ENCODE measurements at places on chromosomes 7 and 10.
A peak's percentile ranks its signal among the peaks of the same experiment; 100 is the strongest.

DNA sequence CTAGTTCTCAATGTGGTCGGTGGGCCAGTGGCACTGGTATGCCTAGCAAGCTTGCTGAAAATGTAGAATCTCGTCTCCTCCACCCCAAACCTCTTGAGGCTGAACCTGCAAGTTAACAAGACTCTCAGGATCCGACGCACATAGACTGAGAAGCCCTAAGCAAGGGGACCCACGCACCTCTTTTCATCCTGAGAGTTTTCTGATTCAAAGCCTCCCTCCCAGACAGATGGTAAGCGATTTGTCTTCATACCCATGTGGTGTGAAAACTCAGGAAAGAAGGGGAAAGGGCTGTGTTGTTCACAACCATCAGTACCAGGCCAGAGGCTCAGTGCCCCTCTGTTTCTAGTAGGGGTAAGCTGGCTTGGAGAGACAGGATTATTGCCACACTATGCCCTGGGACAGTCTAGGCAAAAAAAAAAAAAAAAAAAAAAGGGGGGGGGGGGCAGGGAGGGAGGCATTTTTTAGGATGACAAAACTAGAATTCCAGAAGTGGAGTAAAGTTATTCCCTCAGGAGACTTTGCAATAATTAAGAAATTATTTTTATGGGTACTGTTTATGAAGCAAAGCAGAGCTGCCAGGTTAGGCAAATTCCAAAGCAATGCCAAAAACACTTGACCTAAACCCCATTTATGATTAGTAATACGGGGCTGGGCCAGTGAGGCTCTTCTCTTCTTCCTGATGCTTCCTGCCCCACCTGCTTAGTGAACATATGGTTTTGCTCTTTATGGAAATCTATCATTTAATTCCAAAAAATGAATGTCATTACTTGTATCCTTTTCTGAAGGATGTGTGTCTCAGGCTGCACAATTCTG, 117.6 kb upstream of the PDLIM1 start:
- no peak for DNase-seq

- no peak for DNase-seq
Measured at GRCh38 chr10:712089-712488, 22.6 kb upstream of the DIP2C start.

- no peak for DNase-seq
Measured at GRCh38 chr10:29788113-29788512, 153.3 kb upstream of the SVIL start.

GRCh38 chr7:42292991-42293521, 56.0 kb upstream of the GLI3 start:
- DNase-seq = no peak

GRCh38 chr7:23539494-23539907, 7.7 kb upstream of the TRA2A start:
- no peak for DNase-seq

DNA sequence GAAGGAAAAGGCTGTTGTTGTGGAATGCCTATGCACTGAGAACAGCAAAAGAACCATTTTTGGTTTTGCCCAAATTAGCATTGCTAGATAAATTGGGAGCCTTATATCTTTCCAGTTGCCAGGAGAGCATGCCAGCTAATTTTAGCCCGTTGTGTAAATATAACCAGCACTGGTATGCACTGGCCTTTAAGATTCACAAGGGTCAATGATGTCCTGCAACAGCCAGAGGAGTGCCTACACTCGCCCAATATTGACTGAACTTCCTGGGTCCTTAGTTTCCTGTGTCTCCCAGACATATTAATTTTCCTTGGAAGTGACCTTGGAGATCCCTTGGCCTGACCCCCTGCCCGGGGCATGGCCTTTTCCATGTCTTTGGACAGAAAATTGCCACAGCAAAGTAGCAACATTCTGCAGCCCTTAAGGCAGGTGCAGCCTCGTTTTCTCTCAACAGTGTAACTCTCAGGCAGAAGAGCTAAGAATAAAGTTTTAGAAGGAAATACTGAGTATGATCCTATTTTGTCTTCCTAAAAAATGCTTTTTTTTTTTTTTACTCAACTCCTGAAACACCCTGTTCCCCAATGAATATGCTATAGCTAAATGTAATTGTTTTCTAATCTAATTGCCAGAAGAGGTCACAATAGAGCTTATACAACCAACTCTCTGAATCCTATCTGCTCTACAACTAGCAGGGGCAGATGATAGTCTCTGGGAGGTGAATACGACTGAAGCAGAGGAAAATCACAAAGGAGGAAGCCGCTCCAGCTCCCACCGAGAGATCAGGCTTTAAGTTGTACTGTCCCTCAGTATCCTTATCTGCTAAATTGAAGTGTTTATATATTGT, 131.9 kb upstream of the PCGF5 start:
- no peak for DNase-seq

GRCh38 chr7:132779164-132779563, 202.9 kb upstream of the PLXNA4 start:
- no peak for DNase-seq

DNA sequence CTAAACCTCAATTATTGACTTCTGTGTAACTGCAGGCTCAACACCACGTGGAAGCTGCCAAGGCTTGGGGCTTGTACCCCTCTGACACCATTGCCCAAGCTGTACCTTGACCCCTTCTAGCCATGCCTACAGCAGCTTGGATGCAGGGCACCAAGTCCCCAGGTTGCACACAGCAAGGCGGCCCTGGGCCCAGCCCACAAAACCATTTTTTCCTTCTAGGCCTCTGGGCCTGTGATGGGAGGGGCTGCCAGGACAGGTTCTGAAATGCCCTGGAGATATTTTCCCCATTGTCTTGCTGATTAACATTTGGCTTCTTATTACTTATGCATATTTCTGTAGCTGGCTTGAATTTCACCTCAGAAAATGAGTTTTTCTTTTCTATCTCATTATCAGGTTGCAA, 610.0 kb upstream of the LRRN3 start:
- DNase-seq = no peak

- DNase-seq = no peak
Measured at GRCh38 chr7:16634271-16634738, 11.2 kb downstream of the ANKMY2 start.

GRCh38 chr10:107717046-107717445, 552.5 kb upstream of the SORCS1 start:
- DNase-seq = no peak

- no peak for DNase-seq
Measured at GRCh38 chr7:54663603-54664234, 95.3 kb downstream of the SEC61G start.

DNA sequence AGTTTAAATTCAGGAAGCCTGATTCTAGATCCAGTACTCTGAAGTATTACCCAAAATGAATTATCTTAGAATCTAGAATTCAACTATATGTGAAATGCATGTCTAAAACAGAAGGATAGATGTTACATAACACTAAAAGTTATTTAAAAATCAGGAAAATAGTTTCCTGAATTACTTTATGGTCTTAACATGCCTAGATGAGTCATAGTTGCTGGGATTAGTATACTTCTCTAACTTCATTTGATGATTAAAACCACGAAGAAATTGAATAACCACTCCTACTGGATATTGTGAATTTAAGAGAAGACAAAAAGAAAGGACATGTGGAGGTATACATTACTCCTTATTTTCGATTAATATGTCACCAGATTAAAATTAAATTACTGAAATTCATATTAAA, 65.5 kb downstream of the ATAD1 start:
- no peak for DNase-seq

- DNase-seq = no peak
Measured at GRCh38 chr7:29968683-29969395, 20.8 kb downstream of the SCRN1 start.

- DNase-seq = no peak
Measured at GRCh38 chr7:44279731-44280505, 45.5 kb downstream of the CAMK2B start.

GRCh38 chr10:43229208-43230061, 37.4 kb downstream of the RASGEF1A start:
- peak; percentile 77 for DNase-seq

- DNase-seq = no peak
Measured at GRCh38 chr10:84525120-84525806, 196.9 kb downstream of the CCSER2 start.

DNA sequence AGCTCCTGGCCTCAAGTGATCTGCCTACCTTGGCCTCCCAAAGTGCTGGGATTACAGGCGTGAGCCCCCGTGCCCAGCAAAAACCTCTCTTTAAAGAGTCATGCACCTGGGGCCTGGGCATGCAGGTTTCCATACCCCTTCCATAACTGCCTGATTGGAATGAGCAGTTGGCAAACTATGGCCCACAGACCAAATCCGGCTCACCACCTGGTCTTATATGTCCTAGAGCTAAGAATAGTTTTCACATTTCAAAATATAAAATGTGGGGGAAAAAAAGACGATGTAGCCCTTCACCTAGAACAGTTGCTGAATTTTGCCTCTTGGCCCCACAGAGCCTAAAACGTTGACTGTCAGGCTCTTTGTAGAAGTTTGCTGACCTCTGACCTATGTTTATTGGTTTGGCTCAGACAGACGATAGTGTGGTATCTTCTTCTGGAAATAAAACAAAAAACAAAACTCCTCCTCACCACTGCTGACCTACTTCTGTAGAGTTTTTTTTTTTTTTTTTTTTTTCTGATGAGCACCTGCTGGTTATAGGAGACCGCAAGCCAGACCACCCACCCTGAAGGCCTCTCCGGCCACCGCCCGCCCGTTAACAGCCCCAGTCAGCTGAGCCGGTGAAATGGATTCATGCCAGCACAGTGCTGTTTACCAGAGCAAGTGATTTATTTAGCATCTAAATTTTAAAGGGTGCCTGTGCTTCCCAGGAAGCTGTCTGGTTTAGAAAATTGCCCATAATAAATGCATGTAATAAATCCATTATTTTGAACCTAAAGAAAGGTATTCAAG, 33.5 kb upstream of the SFRP5 start:
- DNase-seq = no peak

DNA sequence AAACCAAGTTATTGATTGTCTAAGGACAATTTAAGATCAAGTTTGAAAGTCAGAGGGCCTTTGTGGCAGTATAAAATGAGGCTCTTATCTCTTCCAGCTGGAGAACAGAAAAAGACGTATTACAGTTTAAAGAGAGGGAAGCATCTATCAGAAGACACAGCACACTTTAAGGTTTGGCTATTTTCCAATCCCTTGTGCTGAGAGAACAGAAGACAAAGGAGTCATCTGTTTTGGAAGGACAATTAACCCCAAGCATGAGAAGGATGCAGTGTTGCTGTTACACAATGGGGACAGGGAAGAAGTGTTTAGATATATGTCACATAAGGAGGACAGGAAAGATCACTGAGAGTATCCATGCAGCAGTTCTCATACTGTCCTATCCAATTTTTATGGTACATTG, 1224.2 kb upstream of the SORCS1 start:
- DNase-seq = no peak

- DNase-seq = no peak
Measured at GRCh38 chr10:129965959-129966358, 1.9 kb upstream of the EBF3 start.

GRCh38 chr10:43389867-43390266, 18.4 kb downstream of the FXYD4 start:
- no peak for DNase-seq

GRCh38 chr10:29749150-29749549, 114.4 kb upstream of the SVIL start:
- DNase-seq = no peak

DNA sequence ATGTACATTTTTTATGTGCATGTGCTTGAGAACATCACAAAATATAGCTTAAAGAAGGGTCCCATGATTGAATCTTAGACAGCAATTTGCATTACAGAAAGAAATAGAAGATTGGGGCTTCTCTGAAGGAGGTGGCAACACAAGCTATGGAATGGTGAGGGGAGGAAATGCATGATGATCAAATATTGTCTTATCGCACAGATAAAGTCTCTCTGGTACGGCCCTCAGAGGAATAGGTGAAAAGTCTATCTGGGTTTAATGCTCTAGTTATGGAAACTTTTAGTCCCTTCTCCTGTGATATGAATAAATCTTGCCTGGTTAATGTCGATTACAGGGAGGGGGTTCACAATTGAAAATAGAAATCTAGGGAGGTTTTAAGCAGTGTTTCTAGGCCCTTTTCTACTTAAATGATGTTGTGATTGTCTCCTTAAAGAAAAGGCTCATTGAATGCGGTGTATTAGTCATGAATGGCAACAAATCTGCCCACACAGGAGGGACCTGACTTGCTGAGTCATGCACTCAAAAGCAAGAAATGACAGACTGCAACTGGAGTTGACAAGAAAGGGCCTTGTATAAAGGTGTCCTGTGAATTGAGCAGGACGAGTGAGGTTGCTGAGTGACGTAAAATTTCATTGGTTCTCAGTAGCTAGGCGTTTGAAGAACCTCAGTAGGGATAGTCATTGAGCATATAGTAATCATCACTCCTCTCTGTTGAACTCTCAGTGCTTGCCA, 133.4 kb upstream of the CSTF2T start:
- no peak for DNase-seq
